ENCODE measurements at places on chromosomes 11 and 22.

- no peak for DNase-seq
These were observed 493 bp upstream of the CYTH4 start for GRCh38 chr22:37281646-37282384.

GRCh38 chr11:34904421-34904955 lies 11.7 kb downstream of the APIP start:
- no peak for DNase-seq

- DNase-seq = no peak
These were observed 6.6 kb upstream of the CABP7 start for GRCh38 chr22:29713156-29713727.

GRCh38 chr11:46633291-46634217 lies 16.2 kb downstream of the ATG13 start:
- DNase-seq = no peak

DNA sequence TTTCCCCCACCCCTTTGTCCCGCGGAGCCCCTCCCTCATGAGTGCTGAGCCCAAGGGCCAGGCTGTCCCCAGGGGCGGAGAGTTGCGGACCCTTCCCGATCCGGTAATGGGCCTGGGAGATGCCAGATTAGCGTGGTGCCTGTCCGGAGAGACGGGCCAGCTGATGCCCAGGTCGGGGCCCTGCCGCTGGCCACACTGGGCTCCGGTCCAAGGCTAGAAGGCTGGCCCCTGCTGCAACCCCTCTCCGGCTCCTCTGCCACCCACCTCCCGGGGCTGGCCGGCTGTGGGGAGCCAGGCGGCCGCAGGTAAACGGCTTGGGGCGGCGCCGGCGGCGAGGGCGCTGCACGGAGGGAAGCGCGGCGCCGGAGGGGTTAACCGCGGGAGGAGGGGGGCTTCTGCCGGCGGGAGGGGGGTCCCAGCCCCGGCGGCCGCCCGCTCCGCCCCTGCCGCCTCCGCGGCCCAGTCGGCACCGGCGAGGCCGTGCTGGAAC lies at the start of gene KCNK4:
TSS of gene KCNK4 (plus strand) at position 41 of the 490 bp plus-strand sequence. CDS start 1,717 bp downstream, outside the sequence.
- DNase-seq = no peak

DNA sequence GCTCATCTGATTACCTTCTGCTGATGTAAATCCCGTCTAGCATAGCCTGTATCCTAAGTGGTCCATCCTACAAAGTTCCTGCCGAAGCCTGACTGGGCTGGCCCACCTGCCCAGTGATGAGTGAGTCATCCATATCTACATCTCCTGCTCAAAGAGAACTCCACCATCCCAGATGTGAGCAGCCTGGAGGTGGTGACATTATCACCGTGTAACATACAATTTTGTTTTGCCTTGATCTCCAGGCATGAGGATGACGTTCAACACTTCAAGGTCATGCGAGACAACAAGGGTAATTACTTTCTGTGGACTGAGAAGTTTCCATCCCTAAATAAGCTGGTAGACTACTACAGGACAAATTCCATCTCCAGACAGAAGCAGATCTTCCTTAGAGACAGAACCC lies 5.6 kb downstream of the TMA7B start:
- DNase-seq = no peak

GRCh38 chr11:10608584-10608983 lies 40.1 kb upstream of the LYVE1 start:
- DNase-seq = no peak

GRCh38 chr22:21103633-21104032 lies 57.9 kb downstream of the LRRC74B start:
- no peak for DNase-seq

DNA sequence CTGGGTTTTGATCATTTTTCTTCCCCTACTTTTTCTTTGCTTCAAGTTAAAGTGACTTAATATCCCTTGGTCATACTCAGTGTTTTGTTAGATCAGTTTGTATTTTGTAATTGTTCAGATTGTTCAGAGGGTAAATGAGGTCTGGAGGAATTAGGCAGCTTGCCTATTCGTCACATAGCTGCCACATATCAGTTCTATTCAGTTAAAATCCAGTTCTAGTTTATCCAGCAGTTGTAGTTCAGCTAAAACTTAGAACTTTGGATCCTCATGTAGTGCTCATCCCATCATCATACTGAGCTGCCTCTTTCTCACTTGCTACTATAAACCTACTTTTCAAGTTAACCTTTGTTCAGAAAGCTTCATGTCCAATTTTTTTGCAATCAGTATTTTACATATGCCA lies 47.1 kb upstream of the DEPDC7 start:
- no peak for DNase-seq

DNA sequence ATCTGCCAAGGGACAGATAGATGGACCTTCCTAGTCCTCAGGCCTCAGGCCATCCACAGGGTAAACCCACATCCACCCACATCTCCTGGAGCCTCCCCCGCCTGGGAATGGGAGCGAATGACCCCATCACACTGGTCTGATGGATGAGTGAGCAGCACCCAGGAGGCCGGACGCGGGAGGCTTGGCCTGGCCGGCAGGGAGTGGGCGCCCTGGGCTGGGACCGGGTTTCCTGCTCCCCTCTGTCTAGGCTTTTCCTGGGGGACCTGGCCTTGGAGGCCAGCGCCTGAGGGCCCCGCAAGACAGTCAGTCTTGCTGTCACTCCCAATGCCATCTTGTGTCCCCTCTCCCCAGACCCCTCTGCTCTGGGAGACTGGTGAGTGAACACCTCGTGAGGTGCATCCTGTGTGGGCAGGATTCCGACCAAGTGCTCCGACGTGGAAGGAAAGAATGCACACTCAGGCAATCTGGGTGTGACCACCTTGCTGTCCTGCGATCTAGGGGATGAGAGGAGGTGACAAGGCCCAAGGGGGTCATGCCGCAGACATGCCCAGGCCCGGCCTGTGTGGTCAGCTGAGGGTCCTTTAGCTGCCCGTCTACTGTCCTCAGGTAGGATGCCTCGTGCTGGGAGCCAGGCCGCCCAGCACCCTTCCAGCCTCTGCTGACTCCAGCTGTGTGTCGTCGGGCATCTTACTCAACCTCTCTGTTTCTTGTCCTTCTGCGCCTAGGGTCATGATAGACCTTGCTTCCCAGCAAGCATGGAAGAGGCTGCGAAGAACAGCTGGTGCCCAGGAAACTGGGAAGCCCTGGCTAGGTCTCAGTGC lies 26.5 kb upstream of the WNT7B start:
- DNase-seq = no peak

- no peak for DNase-seq
These were observed 62.0 kb upstream of the PRR5 start for GRCh38 chr22:44639891-44640617.

GRCh38 chr11:26891501-26891900 lies 102.4 kb upstream of the FIBIN start:
- no peak for DNase-seq

- no peak for DNase-seq
These were observed 83.8 kb upstream of the MYOD1 start for GRCh38 chr11:17635551-17635938.

DNA sequence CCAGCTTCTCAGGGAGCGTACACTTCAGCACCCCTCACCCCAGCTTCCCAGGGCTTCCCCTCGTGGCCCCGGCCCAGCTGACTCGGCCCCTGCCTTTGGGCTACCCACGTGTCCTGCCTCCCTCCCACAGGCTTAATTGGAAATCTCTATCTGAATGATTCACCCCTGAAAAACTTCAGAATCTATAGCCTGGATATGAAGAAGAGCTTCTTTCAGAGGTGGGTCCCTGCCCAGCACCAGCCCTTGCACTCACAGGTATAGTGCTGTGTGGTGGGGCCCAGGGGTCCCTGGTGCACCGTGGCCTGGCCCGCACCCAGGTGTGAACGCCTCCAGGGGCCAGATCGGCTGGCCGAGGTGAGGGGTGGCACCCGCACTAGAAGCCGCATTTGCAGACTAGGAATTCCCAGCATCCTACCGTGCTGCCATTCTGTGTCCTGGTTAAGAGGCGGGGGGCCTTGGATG lies 38.4 kb downstream of the B3GAT1 start:
- no peak for DNase-seq

DNA sequence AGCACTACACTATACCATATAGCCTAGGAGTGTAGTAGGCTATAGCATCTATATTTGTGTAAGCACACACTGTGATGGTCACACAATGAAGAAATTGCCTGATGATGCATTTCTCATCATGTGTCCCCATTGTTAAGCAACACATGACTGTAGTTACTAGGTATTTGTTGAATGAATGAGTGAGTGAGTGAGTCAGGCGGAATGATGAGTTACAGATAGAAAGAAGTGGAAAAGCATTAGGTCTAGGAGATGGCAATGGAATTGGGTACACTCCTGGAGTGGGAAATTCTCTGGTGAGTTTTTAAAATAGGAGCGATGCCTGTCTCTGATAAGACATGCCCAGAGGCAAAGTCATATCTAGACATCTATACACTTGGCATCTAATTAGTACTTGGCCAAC lies 160.5 kb upstream of the TBCEL start:
- no peak for DNase-seq

GRCh38 chr11:111634981-111635705 lies 32.9 kb downstream of the SIK2 start:
- DNase-seq = no peak

DNA sequence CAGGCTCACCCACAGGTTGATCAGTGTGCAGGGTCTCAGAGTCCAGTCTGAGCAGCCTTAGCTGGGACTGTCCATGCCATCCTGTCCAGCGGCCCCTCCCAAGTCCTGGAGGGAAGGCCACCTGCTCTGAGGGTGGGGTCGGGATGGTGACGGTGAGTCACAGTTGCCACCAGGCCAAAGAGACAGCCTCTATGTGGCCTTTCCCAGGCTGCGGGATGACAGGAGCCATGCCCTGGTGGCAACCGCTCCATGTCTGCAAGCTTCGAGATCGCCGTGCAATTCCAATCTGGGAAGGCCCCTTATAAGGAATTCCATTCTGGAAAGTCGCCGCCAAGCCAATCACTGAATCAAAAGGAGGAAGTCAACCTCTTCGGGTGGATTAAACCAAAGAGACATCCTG lies 47.5 kb downstream of the RTL6 start:
- no peak for DNase-seq

DNA sequence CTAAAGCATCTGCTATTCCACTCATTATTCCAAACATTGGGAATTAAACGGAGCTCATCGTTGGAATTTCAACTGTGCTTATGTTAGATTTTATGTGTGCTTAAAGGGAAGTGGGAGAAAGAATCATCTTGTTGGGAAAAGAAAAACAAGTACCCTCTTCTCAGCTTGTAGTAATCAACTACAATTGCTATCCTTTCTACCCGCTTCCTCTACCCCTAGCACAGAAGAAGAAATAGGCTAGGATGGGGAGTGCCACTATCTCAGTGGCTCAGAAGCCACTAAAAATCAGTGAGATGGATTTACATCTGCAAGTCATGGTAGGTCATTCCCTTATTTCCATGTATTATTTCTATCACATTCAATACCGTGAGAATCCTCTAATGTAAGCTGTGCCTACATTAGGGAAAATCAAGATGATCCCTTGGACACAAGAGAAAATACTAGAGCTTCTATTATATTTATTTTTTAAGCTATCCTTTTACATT lies 97.9 kb upstream of the CD44 start:
- no peak for DNase-seq

Measured in NCI-H1105 treated with DMSO at 0.1 percent for 48 hours (cell line).